ENCODE measurements at places on chromosomes 16 and 17.

DNA sequence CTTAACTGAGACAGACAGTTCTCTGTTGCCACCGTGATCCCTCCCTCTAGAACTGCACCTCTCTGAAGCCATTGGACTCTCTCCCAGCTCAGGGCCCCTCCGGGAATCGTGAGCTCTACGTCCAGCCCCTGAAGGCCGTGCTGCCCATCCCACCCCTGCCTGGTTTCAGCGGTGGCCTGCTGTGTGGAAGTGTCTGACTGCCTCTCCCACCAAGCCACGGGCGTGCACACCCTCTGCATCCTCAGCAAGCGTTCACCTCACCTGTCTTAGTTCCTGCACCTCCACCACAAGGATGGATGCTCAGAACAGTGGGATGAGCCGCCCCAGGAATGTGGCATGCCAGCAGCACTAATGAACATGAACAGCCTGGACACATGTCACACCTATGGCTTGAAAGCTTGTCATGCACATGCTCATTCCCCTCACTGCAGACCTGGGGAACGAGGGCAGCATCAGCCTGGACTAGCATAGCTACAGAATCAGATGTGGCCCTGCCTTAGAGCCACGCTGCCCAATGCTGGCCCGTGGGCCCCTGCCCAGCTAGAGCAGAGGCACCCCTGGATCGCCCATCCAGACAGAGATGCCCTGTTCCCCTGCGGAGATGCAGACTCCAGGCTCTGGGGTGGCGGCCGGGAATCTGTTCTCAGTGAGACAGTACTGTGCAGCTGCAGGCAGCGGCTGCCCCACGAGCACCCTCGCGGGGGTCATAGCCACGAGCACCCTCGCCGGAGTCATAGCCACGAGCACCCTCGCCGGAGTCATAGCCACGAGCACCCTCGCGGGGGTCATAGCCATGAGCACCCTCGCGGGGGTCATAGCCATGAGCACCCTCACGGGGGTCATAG lies 73.7 kb upstream of the CHMP6 start:
- H3K27ac ChIP-seq: no peak overlapping the region
- no peaks in the 10 kb centered on the region for H3K4me1 ChIP-seq
- DNase-seq: no peak
- H3K36me3 ChIP-seq: peaks cover 16% of the 10 kb centered on the region
- no peaks in the 10 kb centered on the region for H3K27me3 ChIP-seq

GRCh38 chr17:46733837-46734475 lies 84.5 kb downstream of the WNT3 start:
- no peak for DNase-seq
- H3K4me1 ChIP-seq: no peaks in the 10 kb centered on the region
- H3K36me3 ChIP-seq: peaks cover 6% of the 10 kb centered on the region

- no peak for DNase-seq
- no peak overlapping the region for H3K4me3 ChIP-seq
- H3K36me3 ChIP-seq: no peaks in the 10 kb centered on the region
Observed at GRCh38 chr16:61926766-61927165, 109.5 kb downstream of the CDH8 start.

GRCh38 chr16:66199189-66199588 lies 167.3 kb upstream of the CDH5 start:
- H3K4me1 ChIP-seq: no peaks in the 10 kb centered on the region
- no peaks in the 10 kb centered on the region for H3K36me3 ChIP-seq
- H3K27ac ChIP-seq: no peak overlapping the region
- no peak for DNase-seq
- no peak overlapping the region for H3K4me3 ChIP-seq

DNA sequence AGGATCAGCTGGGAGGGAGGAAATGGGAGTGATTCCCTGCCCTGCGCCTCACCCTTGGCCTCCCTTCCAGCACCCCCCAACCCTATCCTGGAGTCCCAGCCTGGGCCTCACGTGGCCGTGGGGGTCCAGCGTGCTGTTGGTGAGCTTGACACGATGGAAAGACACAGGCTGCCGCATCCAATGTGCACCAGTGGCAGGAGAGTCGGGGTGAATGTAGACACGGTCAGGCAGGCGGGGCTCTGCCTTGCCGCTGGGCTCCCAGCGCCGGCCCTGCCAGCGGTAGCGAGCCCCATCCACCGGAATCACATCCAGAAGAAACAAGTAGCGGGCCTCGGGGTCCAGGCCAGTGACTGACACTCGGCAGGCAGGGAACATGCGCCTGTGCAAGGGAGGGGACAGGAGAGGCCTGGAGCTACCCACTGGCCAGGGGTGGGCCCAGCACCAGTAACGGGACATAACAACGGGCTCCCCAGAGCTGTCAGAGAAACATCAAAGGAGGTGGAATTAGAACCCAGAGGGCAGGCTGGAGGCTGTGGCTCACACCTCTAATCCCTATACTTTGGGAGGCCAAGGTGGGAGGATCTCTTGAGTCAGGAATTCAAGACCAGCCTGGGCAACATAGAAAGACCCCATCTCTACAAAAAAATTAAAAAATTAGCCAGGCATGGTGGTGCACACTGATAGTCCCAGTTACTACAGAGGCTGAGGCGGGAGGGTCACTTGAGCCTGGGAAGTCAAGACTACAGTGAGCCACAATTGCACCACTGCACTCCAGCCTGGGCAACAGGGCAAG lies 2.7 kb downstream of the TBX6 start:
- H3K4me1 ChIP-seq: peaks cover 25% of the 10 kb centered on the region
- no peak overlapping the region for H3K4me3 ChIP-seq
- H3K36me3 ChIP-seq: peaks cover 12% of the 10 kb centered on the region
- no peaks in the 10 kb centered on the region for H3K27me3 ChIP-seq
- DNase-seq: no peak

DNA sequence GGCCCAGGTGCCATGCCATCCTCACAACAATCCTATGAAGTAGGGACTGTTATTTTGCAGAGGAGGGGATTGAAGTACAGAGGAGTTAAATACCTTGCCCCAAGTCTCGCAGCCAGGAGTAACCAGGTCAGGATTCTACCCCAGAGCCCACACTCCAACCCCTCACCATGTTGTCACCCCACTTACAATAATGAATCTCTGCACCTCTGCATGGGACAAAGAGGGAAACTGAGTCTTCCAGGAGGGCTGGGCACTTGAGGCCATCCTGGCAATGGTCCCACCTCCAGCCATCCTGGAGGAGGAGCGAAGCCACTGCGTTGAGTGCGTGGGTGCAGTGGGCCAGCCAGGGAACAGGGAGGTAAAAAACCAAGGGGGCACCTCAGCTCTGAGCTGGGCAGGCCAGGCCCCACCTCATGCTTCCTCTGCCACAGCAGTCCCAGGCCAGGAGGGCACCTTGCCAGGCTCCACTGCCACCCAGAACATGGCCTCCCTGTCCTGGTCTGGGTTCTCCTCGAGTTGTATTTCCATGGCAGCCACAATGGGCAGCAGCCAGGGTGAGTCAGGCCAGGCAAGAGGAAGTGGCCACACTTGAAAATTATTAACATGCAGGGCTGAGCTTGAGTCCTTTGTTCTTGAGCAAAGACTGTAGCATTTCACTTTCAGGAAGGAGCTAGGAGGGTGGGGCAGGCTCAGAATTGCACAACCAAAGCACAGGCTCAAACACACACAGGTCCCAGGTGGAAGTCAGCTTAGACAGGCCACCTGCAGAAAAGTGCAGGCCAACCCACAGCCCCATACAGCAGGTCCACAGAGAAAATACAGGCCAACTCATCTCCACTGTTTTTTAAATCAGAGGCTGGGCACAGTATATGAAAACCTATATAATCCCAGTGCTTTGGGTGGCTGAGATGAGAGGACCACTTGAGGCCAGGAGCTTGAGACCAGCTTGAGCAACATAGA lies 52.1 kb downstream of the CUEDC1 start:
- H3K36me3 ChIP-seq: no peaks in the 10 kb centered on the region
- H3K27ac ChIP-seq: no peak overlapping the region
- no peaks in the 10 kb centered on the region for H3K27me3 ChIP-seq
- peaks cover 6% of the 10 kb centered on the region for H3K4me1 ChIP-seq

- H3K36me3 ChIP-seq: no peaks in the 10 kb centered on the region
- H3K27ac ChIP-seq: no peak overlapping the region
- H3K4me1 ChIP-seq: peaks cover 9% of the 10 kb centered on the region
- no peak for DNase-seq
Observed at GRCh38 chr17:21373036-21373435, 3.1 kb upstream of the KCNJ12 start.

DNA sequence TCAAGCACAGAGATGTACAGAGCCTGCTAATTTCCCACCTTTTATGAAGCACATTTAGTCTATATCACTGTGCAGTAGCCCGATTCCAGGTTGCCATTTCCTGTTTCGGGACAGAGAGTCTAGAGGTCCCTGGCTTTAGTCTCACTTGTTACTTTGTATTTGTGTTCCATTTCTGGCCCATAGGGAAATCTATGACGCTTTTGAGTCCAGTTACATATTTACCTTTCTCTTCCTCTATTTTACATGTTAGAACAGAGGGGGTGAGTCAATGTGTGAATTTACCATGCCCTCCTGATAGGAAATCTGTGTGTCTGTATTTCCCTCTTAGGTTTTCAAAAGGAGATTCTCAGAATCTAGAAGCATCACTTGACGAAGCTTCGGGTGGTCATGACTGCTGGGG lies 227.1 kb upstream of the ZFHX3 start:
- no peak overlapping the region for H3K4me3 ChIP-seq
- no peaks in the 10 kb centered on the region for H3K36me3 ChIP-seq
- DNase-seq: no peak
- no peaks in the 10 kb centered on the region for H3K27me3 ChIP-seq
- no peaks in the 10 kb centered on the region for H3K4me1 ChIP-seq

DNA sequence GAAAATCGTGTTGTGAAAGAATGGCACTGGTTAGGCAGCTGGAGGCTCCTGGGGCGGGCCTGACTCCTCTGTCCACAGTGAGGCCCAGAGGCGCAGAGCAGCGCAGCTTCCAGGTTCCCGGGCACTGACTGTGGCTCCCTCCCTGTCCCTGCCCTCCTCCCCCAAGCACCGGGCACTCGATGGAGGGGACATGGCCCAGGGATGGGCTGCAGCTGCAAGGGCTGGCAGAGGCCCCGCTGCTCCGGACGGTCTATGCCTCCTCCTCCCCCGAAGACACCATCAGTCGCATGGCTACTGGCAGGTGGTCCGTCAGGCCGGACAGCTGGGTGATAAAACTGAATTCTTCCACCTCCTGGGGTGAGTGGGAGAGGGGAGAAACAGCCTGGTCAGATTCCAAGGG lies 50.1 kb downstream of the PRMT7 start:
- no peak overlapping the region for H3K27ac ChIP-seq
- peaks cover 20% of the 10 kb centered on the region for H3K36me3 ChIP-seq
- H3K4me1 ChIP-seq: peaks cover 17% of the 10 kb centered on the region
- no peak overlapping the region for H3K4me3 ChIP-seq

GRCh38 chr16:46882940-46883307 lies 1.2 kb upstream of the GPT2 start:
- H3K27me3 ChIP-seq: peaks cover 5% of the 10 kb centered on the region
- H3K4me1 ChIP-seq: peaks cover 18% of the 10 kb centered on the region
- H3K27ac ChIP-seq: peak overlapping the region; percentile 72
- no peak for DNase-seq
- H3K36me3 ChIP-seq: peaks cover 5% of the 10 kb centered on the region
- H3K4me3 ChIP-seq: peak overlapping the region; percentile 73

- peak overlapping the region; percentile 2 for H3K27ac ChIP-seq
- no peaks in the 10 kb centered on the region for H3K36me3 ChIP-seq
- peak overlapping the region; percentile 71 for H3K4me3 ChIP-seq
- peak; percentile 81 for DNase-seq
Observed at GRCh38 chr17:17391668-17392370, 85.0 kb upstream of the MED9 start.

- H3K36me3 ChIP-seq: no peaks in the 10 kb centered on the region
- no peak overlapping the region for H3K4me3 ChIP-seq
- DNase-seq: no peak
- no peaks in the 10 kb centered on the region for H3K27me3 ChIP-seq
- no peak overlapping the region for H3K27ac ChIP-seq
Observed at GRCh38 chr17:60173304-60173819, 23.6 kb downstream of the CA4 start.

Data from activated CD4-positive, alpha-beta memory T cell treated with anti-CD3 and anti-CD28 coated beads for 36 hours (primary cell).